CD14-positive monocyte (primary cell): ENCODE measurements at places on chromosomes 13 and 19.

DNA sequence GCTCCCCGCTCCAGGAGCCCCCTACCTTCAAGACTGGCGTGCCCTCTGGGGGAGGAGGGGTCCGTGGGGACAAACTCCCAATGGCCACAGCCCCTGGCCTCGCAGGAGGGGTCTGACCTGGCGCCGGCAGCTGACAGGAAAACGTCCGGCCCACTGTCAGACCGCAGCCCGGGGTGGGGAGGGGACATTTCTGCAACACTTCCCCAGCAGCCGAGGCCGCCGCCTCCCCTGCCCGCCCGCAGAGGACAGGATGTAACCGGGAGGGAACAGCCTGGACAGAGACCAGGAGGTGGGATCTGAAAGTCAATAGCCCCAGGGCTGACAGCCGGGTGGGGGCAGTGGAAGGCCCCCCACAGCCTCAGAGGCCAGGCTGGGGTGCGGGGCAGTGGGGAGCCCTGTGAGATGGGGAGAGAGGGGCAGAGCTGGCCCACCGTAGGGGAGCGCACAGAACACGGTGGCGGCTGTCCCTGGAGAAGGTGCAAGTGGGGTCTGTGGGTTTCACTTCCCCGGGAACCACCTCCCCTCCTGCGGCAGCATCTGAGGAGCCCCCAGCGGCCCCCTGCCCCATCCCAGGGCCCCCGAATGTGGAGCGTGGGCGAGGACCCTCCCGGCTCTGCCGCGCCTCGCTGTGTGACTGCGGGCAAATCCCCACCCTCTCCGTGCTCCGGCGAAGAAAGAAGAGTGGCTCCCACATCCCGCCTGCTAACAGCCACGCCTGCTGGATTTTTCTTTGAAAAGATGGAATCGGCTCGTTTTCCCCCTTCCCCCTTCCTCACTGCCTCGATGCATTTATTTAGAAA lies at the start of gene PEAK3:
Gene PEAK3, minus strand, starts transcription at position 114 of the 800 bp plus-strand sequence. CDS start 1,244 bp downstream, outside the sequence.
- DNase-seq = peak; percentile 78

DNA sequence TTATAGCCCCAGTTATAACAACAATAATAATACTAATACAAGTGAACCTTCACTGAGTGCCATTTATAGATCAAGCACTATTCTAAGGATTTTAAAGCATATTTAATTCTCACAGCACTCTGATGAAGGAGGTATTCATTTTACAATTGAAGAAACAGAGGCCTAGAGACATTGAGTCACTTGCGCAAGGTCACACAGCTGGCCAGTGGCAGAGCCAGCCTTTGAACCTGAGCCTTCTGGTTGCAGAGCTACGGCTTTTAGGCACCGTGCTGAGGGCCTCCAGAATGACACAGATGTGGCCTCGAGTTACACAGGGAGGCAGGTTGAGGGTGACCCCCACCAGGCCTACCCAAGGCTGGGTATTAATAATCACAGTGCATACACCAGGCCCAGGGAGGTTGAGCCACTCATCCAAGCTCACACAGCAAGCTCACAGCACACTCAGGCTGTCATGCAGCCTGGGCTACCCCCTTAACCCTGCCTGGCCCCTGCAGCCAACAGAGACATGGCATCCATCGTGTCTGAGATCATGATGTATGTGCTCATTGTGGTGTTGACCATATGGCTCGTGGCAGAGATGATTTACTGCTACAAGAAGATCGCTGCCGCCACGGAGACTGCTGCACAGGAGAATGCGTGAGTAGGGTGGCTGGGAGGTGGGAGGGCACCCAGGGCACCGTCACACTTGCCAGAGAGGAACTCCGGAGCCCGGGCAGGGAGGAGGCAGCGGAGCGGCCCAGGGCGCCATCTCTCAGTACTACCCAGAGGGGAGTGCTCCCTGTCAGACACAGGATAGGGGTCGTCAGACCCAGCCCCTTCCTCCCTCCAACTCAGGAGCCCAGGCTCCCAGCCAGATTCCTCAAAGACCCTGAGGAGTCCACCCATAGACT lies 2.7 kb upstream of the HPN start:
- DNase-seq = peak; percentile 47

DNA sequence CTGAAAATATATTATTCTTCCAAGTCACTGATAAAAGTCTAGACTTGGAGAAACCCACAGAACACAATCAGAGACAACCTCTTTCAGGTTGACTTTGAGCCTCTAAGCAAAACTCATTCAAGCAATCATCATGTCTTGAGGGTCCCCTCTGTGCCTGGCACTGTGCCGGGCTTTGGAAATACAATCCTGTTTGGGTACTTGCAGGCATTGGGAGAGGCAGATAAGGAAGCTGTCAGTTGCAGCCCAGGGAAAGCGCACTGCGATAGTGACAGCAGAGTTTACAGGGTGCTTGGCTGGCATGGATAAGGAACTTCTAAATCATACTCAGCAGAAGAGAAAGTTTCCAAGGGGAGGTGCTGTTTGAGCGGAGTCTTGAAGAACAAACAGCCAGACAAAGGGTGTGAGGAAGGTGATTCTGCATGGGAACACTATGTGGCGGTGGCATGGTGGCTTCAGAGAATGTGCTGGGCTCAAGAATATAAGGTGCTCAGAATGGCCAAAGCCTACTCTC lies 9.1 kb downstream of the SERP2 start:
- DNase-seq = no peak

DNA sequence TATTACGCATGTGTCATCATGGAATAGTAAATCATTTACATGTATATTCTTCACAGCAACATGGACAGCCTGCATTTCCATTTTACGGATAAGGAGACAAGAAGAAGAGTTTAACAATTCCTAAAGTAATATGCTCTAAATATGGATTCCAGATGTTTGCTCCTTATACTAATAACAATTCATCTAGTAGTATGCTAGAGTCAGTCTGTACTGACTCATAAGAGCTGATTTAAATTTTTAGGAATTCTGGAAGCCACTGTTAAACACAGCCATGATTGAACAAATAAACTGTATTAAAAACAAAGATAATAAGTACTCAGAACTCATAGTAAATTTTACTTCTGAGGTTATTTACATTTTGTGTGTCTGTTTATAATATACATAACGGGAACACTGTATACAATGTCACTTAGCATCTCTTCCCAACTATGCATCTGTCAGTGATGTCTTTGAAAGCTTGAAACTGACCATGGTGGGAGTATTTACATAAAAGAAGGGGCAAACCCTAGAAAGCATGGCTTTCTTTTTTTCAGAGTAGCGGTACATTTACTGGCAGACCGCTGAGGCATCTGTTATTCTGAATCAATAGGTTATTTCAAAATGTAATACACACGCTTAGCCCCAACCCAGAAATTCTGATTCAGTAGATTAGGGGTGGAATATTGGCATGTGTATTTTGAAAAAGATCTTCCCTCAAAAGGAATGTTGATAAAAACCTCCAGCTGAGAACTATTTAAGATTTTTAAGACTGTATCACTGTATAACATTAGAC lies 12.9 kb downstream of the ZC3H13 start:
- DNase-seq = no peak

DNA sequence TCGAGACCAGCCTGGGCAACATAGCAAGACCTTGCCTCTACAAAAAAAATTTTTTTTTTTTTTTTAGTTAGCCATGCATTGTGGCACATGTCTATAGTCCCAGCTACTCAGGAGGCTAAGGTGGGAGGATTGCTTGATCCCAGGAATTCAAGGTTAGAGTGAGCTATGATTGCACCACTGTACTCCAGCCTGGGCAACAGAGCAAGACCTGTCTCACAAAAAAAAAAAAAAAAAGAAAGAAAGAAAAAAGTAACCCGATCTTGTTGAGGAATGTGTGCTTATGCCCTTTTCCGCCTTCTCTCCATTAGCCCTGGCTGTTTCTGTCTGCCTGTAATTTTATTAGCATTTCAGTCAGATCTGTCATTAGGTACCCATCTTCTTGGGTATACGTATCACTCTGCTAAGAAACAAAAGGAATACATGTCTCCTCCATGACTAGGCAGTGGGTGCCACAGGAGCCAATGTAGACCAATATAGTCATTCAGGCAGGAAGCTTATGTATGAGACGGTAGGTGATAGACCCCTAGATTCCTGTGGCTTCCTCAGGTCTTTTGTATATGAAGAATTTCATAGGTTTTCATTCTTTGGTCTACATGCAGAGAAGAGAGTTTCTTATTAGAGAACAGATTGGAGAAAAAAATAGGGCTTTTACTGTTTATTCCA lies 59.6 kb upstream of the NPAS1 start:
- DNase-seq = no peak

GRCh38 chr19:5001615-5002014 lies 32.7 kb downstream of the KDM4B start:
- DNase-seq = peak; percentile 13

- no peak for DNase-seq
Measured at GRCh38 chr19:4814625-4815425, 16.7 kb downstream of the TICAM1 start.

- DNase-seq = no peak
Measured at GRCh38 chr13:106349080-106349931, 186.2 kb downstream of the EFNB2 start.

DNA sequence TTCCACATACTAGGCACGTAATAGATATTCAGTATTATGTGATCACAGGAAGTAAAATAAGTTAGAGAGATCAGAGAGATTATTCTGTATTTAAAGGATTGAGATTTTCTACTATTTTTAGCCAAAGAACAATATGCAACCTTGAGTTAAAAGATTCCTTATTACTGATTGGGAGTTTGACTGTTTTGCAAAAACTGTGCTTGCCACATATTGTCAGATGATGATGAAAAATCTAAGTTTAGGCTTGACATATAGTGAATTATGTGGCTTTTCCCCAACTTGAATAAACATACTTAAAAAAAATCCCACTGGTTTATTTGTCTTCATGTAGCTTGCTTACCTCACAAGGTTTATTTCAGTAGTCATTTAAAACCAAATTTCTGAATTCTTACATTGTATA lies 194.4 kb downstream of the KCNRG start:
- peak; percentile 48 for DNase-seq

DNA sequence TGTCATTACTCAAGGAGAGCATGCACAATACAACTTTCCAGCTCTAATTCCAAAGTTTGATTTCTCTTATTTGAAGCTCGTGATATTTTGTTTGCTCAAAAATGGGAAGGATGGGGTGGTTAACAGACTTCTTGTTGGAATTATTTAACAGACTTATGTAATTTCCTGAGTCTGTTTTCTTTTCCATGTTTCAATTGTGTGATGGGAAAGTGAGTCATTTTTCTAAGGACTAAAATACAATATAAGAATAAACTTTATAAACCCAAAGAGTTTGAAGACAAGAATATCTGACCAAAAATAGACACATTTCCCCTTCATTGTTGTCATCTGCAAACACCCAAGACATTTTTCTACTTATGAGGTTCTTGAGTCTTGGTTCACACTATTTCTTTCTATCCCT lies 211.8 kb upstream of the SLITRK5 start:
- DNase-seq = no peak

- no peak for DNase-seq
Measured at GRCh38 chr19:459724-460511, 915 bp downstream of the SHC2 start.

DNA sequence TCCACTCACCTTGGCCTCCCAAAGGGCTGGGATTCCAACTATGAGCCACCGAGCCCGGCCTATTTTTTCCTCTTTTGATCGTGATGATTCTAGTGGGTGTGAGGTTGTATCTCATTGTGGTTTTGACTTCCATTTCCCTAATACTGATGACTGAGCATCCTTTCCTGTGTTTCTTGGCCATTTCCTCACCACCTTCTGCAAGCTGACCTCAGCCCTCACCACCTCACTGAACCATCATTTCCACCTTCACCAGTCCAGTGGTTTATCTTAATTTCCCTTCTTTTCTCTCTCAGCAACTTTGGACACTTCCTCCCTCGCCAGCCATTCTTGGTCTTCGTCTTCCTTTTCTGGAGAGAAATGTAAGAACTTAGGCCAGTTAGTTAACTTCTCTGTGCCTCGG lies 13.0 kb upstream of the BICRA start:
- DNase-seq = peak; percentile 81

GRCh38 chr13:41465241-41465847 lies 8.0 kb downstream of the RGCC start:
- DNase-seq = peak; percentile 96

- no peak for DNase-seq
Measured at GRCh38 chr13:49320975-49321374, 73.2 kb downstream of the CDADC1 start.

DNA sequence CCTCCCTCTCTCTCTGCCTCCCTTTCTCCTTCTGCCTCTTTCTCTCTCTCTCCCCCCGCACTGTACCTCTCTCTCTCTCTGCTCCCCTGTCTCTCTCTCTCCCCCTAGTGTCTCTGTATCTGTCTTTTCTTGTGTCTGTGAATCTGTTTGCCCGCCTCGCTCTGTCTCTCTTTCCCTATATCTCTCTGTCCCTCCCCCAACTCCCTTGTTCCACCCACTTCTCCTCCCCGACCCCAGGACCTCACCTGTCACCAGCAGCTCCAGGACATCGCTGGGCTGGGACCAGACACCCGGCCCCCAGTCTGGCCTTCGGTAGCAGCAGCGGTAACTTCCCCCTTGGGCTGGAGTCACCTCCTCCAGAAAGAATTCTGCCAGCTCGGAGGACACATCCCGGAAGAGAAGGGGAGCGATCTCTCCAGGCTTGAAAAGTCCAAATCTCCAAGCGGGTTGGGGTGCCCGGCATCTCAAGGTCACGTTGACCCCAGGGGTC lies 3.9 kb downstream of the OSCAR start:
- DNase-seq = peak; percentile 42
